ENCODE measurements at places on chromosomes 6 and 20.

DNA sequence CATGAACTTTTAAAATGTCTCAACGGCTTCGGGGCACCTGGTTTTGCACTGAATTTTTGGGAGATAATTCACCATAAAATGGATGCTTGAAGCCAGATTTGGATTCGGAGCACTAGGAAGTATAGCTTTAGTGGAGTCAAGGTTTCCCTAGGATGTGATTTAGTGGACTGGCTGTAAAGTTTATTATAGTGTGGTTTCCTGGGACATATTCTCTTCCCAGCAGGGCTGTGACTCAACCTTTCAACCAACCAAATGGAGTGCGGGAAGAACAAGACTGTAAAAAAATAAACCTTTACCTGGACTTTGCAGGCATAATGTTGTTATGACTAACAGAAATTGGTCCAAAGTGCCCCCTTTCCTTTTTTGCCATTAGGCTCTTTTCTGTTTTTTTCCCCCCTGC is 327.4 kb upstream of the MAN1A1 start:
- no peak for DNase-seq

GRCh38 chr20:5657190-5657875 is 92.9 kb upstream of the SHLD1 start:
- DNase-seq = no peak

- DNase-seq = no peak
Observed at GRCh38 chr20:11118802-11119380, 445.1 kb upstream of the JAG1 start.

- no peak for DNase-seq
Observed at GRCh38 chr6:9810286-9810685, 604.6 kb downstream of the TFAP2A start.

DNA sequence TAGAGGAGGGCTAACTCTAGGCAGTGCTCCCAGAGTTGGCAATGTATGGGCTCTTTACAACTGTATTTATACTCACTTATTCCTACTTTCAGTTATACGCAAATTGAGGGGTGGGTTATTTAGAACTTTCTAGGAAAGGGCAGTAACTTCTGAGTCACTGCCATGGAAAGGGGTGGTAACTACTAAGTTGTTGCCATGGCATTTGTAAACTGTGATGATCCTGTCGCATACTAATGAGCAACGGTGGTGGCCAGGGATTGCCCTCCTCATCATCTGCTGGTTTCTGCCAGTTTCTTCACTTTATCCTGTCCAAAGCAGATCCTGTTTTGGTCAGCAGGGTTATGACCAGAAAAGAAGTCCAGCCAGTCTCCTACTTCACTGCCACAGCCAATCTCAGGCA is 95.5 kb upstream of the PTPRT start:
- no peak for DNase-seq

GRCh38 chr6:2820415-2820814 is 21.2 kb downstream of the SERPINB1 start:
- DNase-seq = no peak

DNA sequence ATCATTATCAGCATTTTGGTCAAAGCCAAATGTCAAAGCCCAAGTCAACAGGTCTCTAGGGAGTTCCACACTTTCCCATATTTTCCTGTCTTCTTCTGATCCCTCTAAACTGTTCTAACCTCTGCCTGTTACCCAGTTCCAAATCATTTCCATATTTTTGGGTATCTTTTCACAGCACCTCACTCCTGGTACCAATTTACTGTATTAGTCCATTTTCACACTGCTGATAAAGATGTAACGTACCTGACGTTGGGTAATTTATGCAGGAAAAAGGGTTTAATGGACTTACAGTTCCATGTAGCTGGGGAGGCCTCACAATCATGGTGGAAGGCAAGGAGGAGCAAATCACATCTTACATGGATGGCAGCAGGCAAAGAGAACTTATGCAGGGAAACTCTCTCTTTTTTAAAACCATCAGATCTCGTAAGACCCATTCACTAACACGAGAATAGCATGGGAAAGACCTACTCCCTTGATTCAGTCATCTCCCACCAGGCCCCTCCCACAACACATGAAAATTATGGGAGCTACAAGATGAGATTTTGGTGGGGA is 143.4 kb downstream of the PTPRK start:
- no peak for DNase-seq

DNA sequence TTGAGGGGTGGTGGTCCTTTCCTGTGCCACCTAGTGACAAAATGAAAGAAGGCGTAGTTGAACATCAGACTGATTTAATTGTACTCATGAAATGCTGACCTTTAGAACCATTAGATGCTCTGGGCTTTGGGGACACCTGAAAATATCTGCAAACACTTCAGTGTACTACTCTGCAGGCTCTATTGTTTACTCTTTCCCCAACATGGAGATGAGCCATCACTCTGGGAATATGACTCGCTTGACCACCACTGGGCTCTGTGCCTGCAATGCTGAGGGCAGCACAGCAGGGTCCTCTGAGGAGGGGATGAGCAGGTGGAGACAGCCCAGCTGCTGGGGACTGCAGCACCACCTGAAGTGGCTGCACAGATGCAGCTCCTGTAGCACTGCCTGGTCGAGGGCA is 74.8 kb upstream of the SLC24A3 start:
- no peak for DNase-seq

- DNase-seq = no peak
Observed at GRCh38 chr6:6612308-6612707, 23.8 kb downstream of the LY86 start.

- no peak for DNase-seq
Observed at GRCh38 chr20:25031241-25031640, 26.7 kb downstream of the ACSS1 start.

DNA sequence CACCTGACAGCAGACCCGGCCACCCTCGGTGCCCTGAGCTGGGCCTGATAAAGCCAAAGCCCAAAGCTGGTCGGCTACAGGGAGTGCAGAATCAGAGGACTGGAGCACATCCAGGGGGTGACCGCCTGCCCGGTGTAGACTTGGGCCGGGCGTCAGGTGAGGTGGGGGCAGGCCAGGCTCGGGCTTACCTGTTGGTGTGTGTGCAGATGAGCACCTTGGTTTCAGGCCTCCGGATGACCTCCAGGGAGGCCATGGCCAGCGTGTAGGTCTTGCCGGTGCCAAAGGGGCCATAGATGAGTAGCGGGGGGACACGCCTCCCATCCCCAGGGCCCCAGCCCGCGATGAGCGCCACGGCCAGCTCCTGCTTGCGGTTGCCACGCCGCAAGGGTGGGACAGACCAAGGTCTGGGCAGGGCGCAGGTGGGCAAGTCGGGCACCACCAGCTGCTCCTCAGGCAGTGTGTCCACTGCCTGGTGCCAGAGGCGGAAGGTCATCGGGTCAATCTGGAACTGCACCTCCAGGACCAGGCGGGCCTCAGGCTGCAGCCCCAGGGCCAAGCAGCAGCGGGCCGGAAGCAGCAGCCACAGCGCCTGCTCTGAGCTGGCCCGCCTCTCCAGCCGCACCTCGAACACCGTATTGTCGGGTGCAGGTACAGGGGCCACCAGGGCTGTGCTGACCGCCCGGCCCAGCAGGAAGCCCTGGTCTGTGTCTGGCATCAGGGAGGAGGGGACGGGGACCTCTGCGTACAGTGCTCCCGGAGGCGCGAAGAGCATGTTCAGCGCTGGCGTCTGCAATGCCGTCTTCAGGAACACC is 5.7 kb downstream of the HELZ2 start:
- no peak for DNase-seq

DNA sequence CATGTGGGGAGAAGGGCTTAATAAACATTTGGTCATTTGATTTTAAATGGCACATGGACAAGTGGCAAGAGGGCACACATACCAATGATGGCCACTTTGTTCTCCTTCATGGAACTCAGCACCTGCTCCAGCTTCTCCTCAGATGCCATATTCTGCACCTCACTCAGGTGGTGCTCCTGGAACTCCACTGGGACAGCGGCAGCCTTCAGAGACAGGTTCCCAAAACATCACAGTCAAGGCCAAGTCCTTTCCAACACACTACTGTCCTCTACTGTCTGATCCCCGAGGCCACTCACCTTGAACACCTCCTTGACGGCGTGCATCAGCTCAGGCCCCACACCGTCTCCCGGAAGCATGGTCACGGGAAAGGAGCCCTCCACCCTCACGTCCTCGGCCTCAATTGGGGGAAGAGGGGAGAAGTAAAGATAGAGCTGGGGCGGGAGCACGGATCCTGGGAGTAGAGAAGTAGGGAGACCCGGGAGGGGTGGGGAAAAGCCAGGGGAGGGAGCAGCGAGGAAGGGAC is 591 bp downstream of the IDH3B start:
- DNase-seq = no peak

GRCh38 chr20:5080384-5080877 is 39.3 kb downstream of the PCNA start:
- DNase-seq = no peak

- no peak for DNase-seq
Observed at GRCh38 chr6:80468398-80468797, 361.9 kb downstream of the BCKDHB start.

GRCh38 chr20:16803965-16804792 is 56.0 kb downstream of the OTOR start:
- peak; percentile 67 for DNase-seq

DNA sequence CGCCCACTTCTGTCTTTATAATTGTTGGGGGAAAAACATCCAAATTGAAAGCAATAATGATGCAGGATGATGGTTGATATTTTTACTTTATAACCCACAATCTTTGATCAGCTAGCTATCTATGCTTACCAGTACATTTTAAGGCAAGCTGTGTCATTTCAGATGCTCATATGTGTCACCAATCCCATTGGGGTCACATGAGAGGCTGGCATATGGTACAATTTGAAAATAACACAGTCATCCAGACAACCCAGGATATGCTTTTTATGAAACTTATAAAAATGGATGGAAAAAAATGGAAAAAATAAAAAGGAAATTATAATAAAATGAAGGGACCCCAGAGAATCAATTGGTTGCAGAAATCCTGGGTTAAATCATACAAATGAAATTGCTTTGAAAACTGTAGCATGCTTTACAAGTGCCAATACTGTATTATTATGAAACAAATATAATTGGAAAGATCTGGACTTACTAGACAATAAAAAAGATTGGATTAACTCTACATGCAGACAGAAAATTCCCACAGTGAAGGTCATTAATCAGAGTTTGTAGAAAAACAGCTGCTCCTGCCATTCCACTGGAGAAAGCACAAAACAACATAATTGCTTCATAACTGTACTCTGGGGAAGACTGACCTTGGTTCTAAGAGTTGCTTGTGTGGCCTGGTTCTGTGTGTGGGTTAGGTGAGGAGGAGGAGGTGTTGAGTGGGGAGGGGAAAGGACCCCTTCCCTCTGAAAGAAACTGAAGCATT is 13.3 kb upstream of the PRIM2 start:
- DNase-seq = no peak

DNA sequence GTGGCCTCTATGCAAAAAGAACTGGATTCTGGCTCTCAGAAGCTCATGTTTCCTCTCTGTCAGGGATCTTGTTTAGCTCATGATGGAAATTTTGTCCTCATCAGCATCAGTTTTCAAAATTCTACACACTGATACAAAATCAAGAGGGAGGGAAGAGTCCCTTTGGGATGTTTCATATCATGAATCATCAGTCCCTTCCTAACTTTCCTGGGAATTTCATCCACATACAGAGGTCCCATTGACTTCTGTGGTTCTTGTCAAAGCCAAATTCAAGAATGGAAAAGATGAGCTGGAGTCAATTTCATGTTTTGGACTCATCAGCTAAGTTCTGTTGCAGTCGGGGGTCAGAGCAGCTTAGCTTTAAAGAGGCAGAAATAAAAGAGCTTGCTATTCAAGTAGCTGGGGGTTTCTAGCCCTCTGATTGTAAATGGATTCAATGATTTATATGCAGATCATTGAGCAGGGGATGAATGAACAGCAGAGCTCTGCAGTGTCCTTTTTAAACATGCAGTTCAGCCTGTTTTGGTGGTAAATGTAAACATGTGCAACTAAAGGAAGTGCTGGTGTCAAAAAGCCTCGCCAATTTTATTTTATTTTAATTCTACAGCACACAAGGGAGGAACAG is 21.3 kb upstream of the TMEM14A start:
- DNase-seq = no peak

- DNase-seq = no peak
Observed at GRCh38 chr6:119256978-119257462, 92.5 kb downstream of the MAN1A1 start.

DNA sequence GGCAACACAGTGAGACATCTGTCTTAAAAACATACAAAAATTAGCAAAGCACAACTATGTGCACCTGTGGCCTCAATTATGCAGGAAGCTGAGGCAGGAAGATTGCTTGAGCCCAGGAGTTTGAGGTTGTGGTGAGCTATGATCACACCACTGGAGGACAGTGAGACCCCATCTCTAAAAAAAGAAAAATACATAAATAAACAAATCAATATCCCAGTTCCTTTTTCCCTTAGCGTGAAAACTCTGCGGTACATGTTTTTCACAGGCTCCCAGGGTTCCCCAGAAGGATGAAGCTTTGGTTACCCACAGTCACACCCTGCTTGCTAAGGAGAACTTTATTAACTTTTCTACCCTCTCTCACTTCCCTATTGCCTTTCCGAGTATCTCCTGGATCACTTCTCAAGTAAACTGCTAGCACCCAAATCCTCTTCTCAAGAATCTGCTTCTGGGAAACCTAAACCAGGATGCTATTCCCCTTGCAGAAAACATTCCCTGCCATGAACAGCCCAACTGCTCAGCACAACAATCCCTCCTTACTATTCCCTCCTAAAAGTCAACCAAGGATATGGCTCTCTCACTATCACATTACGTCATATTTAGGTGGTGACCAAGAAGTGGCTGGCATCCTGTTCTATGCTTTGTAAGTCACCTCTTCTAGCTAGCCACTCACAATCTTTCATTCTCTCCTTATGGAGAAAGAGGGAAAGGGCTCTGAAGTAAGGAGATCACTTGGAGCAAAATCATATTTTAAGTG is 122.4 kb downstream of the IPCEF1 start:
- no peak for DNase-seq

GRCh38 chr6:41200296-41200900 is 551 bp downstream of the TREML2 start:
- DNase-seq = no peak

- no peak for DNase-seq
Observed at GRCh38 chr6:104537180-104537579, 322.5 kb downstream of the HACE1 start.

Data from iPS-NIHi11 (cell line).